Transverse colon (tissue), 4 donors: ENCODE measurements at places on chromosomes 12 and 14. TPM values are rescaled to one million over a fixed set of nuclear protein-coding genes. Genes with fewer than 3 reads are reported as not detected.

DNA sequence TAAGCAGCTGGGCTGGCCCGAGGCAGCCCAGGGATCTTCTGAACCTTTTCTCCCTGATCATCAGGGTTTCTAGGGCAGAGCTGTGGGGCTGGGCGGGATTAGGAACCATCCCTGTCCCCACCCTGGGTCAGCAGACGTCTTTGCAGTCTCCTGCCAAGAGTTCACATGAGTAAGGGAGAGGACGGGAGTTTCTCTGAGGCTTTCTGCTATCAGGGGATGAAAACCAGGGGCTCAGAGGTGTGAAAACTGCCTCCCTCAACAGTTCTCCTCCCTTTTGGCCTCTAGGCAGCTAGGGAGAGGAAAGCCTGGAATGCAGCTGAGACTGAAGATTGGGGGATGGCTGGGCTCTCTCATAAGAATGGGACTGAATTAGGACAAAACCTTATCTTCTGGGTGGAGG lies 7.9 kb downstream of the ZNF385A start:
- DNase-seq: no peak

PLCZ1 gene
- not detected for total RNA-seq

DNA sequence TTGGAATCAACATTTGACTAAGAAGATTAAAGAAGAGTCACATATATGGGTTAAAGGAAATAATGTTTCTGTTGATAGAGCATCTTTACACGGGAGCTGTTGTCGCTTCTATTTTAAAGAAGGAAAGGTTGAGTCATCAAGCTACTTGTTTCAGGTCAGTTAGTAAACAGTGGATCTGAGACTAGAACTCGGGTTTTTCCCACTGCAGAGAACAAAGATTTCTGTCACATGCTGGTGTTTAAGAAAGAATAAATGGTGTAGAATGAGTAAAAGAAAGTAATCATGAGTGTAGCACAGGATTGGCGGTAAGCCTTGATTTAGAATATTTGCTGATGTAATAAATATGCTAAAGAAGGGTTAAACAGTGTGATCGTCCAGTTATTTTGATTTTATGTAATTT lies 455.5 kb downstream of the AEBP2 start:
- no peak for DNase-seq

ITFG2 gene
- total RNA-seq: 52.7 TPM

KRT79 gene
- not detected for total RNA-seq

GRCh38 chr12:131710464-131711457 lies at the start of gene SFSWAP:
SFSWAP (plus strand) TSS chr12:131711090; CDS start chr12:131711230, 140 bp downstream.
- DNase-seq: peak; percentile 75

KRT7 gene
- total RNA-seq: 0.95 TPM

- no peak for DNase-seq
These were observed 13.2 kb upstream of the MAP4K5 start for GRCh38 chr14:50545618-50546017.

- DNase-seq: peak; percentile 55
These were observed 707 bp downstream of the CPSF6 start for GRCh38 chr12:69239922-69240630.

- no peak for DNase-seq
These were observed 4.7 kb downstream of the GPX2 start for GRCh38 chr14:64937821-64938193.

- DNase-seq: no peak
These were observed 279.2 kb downstream of the SYT1 start for GRCh38 chr12:79143803-79144202.

GLIPR1L2 gene
- total RNA-seq: 0.95 TPM

DNA sequence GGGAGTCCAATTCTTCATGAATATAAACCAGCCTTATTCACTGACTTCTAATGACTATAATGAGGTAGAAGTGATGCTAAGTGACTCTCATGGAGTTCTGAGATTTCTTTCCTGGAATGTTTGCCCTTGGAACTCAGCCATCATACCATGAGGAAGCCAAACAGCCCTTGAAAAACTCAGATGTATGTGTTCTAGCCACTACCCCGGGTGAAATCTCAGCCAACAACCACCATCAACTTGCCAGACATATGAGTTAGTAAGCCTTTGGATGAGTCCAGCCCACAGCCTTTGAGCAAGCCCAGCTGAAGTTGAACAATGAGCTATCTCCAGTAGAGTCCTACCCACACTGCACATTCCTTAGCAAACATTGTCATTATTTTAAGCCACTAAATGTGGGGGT lies 149.5 kb downstream of the SLC6A15 start:
- no peak for DNase-seq

DNA sequence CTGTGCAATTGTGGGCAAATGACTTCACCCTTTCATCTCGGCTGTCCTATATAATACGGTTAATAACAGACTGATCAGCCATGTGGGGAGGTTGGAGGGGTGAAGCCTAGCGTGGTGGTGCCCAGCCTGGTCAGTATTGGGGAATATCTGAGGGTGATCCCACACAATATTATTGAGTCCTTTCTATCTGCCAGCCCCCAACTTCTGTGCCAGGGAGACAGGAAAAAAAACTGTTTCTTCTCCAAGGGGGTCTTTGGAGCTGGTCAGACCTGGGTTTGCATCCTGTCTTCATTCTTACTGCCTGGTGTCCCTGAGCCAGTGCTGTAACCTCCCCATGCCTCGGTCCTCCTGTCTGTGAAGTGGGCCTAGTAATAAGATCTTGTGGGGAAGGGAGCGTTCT lies 6.5 kb downstream of the CYP46A1 start:
- no peak for DNase-seq

SMCO2 gene
- total RNA-seq: not detected

GRCh38 chr12:43115441-43116160 lies 436.4 kb downstream of the ADAMTS20 start:
- DNase-seq: no peak

DNA sequence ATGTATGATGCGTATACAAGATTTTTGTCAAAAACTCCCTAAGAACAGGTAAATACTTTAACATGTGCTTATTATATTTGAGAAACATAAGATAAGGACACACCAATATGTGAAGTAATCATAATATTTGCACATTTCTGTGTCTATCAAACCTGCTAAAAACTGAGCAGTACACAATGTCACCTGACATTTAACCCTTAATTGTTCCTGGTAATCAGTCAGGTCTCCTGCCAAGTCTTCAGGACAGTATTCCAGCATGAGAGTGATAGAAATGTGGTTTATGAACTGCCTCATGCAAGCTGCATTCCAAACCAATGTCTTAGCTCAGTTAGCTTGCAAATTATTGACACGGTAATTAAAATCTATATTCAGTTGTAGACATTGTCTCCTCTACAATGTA lies 4.2 kb downstream of the SOX5 start:
- no peak for DNase-seq

DNA sequence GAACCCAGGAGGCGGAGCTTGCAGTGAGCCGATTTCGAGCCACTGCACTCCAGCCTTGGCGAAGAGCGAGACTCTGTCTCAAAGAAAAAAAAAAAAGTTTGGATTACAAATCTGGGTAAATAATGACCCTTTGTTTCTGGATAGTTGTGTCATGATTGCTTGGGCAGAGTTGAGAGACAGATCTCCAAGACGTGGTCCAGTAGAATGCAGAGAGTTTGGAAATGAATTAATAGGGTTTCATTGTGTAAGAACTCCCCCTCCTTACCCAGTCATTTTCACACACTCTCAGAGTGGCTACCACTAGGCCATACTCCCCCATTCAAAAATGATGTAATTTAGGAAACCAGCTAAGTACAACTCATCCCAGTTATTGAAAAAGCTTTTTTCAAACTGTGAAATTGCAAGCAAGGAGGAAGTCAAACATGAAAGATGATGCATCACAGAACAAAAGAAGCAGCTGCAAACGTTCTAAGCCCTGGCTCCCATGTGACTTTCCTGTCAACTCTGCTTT lies 1331.9 kb downstream of the AACS start:
- DNase-seq: no peak
